ENCODE measurements at places on chromosomes 3 and 15.

DNA sequence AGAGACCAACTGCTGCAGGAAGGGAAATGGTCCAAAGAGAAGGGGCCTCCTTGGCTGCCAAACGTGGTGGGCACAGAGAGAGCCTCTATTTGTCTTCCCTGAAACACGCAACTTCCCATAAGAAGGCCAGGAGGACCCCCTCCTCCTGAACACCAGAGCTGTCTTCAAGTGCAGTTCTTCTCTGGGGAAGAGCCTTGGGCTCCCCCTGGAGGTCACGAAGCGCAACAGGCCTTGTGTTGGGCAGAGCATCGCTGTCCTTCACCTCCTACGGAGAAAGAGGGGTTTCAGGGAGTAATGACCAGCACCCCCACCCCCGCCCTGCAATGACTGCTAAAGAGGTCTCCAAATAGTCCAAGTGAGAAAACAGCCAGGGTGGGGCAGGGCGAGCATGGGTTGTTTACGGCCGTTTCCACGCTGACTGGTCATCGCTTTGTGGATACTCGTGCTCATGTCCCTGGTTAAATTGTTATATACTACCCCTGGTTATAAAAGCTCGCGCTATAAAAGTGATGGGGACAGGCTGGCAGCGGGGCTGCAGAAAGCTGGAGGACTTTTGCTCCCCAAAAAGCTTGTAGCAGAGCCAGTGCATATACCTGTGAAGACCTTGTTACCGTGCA lies 397.5 kb upstream of the ATP10A start:
- peak; percentile 8 for DNase-seq

DNA sequence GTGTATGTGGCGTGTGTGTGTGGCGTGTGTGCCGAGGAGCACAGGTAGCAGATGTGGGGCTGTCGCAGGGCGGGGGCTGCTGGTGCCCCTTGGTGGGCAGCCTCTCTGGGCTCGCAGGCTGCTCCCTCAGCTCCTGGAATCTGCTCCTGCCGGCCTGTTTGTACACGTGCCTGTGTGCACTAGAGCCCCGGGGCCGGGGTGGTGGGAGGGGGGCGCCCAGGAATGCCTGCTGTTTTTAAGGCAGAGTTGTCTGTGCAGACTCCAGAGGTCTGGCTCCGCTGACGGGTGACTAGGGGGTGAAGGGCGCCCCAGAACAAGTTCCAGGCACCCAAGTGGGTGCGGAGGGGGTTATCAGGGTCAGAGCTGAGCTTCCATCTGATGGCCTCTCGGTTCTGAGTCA lies 112.2 kb downstream of the FBLN2 start:
- DNase-seq, result no peak

GRCh38 chr15:58040150-58040549 lies 25.4 kb downstream of the ALDH1A2 start:
- peak; percentile 93 for DNase-seq

DNA sequence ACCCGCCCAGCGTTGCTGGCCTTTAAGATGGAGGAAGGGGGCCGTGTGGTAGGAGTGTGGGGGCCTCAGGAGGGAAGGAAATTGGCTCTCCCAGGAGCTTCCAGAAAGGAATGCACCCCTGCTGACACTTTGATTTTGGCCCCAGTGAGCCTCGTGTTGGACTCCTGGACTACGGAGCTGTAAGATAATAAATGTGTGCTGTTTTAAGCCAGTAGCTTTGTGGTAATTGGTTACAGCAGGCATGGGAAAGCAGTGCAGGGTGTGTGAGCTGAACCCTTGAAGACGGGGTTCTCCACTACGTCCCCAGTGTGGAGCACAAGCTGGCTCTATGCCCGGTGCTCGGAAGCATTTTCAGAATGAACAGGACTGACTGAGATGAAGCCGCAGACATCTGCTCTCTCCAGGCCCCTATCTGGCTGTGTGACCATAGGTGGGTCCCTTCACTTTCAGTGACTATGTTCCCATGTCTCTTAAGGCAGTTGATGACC lies 22.9 kb upstream of the CGNL1 start:
- DNase-seq, result peak; percentile 81

DNA sequence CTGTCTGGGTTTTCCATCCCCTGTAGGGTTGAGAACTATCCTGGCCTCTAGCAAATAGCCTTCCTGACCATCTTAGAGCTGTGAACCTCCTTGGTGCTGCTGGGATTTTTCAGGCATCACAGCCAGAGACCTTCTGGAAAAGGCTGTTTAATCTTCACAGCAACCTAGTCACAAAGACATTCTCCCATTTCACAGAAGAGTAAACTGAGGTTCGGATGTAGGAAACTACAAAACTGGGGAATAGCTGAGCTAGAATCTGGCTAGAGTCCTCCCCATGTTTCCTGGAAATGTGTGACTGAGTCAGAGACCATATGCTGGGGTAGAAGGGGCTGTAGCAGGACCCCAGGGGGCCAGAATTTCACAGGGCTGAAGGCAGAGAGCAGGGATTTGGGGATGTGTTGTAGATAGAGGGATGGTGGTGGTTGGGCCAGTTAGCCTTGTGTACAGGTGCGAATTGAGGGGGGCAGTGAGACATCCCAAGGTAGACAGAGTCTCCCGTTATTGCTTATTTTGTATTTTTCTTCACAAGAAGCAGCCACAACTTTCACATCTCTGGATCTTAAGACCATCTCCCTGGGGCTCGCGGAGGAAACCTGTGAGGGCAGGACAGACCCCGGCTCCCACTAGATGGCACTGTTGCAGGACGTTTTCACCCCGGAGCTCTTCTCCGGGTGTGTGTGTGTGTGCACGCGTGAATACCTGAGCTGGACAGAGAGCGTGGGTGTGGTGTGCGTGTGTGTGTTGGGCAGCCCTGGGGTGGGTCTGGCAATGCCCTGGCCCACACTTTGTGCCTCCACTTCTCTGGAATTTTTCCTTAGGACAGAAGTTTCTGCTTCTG lies 66.9 kb upstream of the PRR23C start:
- peak; percentile 37 for DNase-seq

- DNase-seq, result no peak
Measured at GRCh38 chr3:243356-243725, 46.8 kb downstream of the CHL1 start.

GRCh38 chr3:106249159-106249558 lies 380.3 kb upstream of the CBLB start:
- DNase-seq, result no peak

DNA sequence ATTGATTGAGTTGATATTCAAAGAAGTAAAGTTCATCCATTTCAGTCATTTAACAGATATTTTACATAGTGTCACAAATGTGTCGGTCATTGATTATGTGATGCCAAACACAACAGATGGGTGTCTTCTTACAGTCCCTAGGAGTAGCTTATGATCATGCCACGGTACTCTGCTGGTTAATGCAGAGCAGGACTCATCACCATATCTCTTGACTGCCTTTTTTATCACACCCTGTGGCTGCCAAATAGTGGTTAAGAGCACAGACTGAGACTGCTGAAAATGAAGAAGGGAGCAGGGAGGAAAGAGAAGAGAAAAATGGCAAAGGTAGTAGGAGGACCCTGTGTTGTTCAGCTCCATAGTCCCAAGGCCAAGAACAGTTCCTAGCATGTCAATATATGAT lies 12.8 kb upstream of the TIMMDC1 start:
- DNase-seq, result no peak

DNA sequence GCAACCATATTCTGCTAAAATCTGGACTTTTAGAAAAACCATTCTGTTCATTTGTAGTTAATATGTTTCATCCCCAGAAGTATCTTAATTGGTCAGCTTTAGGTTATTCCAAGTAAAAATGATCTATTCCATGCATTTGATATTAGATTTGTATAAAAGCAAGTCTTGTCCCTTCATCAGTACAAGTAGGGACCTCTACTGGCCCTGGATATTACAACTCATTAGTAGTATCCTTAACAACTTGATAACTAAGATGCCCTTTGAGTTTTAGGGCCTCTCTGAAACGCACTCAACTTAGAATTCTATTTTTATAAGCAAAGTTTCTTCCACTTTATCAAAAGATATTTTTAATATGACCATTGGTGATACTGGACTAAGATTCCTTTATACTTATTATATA lies 25.3 kb upstream of the SELENOT start:
- DNase-seq, result no peak

GRCh38 chr3:4928277-4928789 lies 50.9 kb upstream of the BHLHE40 start:
- no peak for DNase-seq

DNA sequence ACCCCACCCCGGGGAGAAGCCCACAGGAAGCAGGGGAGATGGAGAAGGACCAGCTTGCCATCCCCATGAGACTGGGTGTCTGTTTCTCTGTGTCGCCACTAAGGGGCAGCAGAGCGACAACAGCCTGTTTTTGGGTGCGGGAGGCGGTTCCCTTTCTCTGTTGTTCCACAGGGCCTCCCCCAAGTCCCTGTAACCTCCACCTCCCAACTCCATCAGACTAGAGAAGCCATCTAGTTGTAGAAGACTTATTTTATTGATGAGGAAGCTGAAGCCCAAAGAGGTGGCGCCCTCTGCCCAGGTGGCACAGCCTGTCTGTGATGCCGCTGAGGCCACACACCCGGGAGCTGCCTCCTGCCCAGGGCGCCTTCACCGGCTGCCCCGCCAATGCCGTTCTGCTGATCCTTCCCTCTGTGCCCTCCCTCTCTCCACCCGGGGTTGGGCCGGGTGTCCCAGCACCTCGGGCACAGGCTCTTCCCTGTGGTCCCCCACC lies 3.9 kb upstream of the CCDC9B start:
- DNase-seq, result peak; percentile 66

DNA sequence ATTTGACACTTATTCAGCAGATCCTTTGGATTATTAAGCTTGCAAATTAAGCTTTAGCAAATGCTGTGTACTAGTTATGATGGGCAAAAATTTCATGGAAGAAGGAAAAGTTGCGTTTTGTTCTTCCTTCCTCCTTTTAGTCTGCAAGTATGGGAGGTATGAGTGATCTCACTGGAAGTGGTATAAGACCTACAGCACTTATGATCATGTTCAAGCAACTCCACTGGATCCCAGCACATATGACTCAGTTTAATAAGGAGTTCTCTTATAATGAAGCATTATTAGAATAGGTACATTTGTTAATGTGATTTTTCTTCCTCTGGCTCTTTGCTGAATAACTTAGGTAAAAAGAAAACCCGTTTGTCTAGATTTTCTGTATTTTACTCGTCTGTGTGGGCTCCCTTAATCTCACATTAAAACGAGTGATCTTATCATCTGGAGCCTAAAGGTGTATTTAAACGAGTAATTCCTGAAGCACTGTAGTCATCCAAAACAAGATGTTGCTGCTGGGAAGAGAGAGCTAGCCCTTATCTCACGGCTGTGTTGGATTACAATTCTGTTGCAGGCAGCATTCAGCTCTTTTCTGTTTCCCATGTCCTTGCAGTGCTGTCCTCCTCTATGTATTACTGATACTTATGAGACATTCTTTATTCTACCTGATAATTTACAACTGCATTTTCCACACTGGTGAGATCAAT lies 264.9 kb downstream of the GBE1 start:
- DNase-seq, result no peak

DNA sequence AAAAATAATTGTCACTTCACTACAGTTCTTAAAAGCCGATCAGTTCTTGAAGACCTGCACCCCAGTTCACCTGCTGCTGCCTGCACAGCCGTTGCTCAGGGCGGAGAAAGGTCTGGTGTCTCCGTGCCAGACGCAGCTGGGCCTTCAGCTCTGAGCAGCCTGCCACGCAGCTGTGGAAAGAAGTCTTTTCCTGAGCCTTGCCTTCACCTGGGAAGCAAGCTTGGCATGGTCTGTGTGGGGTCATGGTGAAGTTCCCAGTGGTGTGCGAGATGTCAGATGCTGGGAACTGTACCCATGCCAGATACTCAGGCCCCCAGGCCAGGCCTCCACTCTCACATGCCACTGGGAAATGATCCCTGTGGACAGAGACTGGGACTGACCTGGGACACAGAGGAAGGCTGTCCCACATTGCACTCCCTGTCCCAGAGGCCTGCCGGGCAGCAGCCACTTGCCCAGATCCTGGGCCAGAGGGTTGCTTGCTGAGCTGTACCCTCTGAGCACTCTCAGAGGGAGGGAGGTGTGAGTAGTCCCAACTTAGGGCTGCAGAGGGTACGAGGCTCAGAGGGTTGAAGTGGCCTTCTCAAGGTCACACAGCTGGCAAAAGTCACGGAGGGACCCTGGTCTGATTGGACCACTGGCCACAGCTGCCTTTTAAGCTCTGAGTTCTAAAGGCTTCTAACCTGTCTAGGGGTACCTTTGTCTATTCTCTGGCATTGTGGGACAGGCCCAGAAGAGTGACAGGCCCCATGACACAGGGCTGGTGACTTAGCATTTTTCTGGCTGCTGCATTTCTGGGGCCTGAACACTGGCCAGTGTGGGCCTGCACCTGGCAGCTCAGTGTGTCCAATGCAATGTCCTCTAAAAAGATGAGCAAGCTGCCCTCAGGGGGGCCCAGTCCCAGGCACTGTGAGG lies 55.4 kb downstream of the KLF13 start:
- DNase-seq, result no peak

GRCh38 chr15:59339252-59339672 lies 33.4 kb downstream of the MYO1E start:
- DNase-seq, result no peak

DNA sequence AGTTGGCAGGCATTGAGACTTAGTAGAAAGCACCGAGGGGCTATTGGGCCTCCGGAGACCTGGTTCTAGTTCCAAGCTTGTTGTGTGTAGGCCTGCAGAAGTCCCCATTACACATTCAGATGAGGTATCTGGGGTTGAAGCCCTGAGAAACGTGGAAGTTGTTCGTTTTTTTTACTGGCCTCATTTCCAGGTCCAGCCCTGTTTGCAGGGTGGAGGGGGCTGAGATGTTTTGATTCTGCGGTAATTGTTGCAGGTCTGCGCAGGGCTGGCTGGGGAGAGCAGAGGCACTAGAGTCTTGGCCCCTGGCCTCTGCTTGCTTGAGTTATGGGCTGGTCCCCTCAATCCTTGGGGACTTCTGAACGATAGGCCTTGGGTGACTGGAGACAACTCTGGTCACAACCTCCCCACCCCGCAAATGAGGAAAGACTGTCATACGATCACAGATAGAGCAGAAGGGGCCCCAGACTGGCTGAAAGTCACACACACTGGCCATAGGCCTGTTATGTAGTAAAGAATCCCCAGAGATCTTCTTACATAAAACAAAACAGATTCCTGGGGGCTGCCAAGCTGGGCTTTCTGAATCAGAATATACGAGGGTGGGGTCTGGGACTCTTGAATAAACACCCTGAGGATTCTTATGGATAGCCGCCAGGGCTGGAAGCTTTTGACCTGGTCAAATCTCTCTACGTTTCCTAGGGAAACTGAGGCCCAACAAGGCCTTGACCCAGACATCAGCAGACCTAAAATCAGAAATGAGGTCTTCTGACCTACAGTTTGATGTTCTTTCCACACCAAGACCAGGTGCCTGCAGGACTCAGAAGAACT lies 15.6 kb downstream of the KBTBD13 start:
- DNase-seq, result peak; percentile 57

- DNase-seq, result no peak
Measured at GRCh38 chr15:49421991-49422390, 1.1 kb upstream of the FGF7 start.

All from large intestine (tissue), 12 donors.